Activated T-cell treated with anti-CD3 and anti-CD28 coated beads, Interleukin-2, amount 50 U/mL, for 48 hours (primary cell): ENCODE measurements at places on chromosomes 1 and 21.

GRCh38 chr1:65243491-65243890 is 65.9 kb upstream of the DNAJC6 start:
- DNase-seq = no peak

GRCh38 chr1:90795431-90795830 is 78.3 kb upstream of the BARHL2 start:
- no peak for DNase-seq

DNA sequence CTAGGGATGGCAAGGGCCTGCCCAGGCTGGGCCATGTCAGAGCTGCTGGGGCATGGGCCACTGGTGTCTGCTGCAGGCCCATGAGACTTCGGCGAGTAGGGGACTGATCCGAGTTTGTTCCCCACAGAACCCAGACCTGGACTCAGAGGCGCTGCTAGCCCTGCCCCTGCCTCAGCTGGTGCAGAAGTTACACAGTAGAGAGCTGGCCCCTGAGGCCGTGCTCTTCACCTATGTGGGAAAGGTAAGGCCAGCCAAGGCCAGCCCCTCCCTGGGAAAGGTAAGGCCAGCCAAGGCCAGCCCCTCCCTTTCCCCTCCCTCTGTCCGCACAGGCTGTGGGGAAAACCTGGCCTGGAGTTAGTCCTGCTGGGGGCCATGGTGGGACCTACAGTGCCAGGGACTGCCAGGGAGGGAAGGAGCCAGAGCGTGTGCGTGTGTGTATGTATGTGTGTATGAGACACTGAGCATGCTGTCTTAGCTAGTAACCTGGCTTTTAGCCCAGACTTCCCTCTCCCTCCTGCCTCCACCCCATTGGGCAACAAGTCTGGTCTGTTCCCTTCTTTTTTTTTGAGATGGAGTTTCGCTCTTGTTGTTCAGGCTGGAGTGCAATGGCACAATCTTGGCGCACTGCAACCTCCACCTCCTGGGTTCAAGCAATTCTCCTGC is 8.0 kb downstream of the FAAH start:
- no peak for DNase-seq

DNA sequence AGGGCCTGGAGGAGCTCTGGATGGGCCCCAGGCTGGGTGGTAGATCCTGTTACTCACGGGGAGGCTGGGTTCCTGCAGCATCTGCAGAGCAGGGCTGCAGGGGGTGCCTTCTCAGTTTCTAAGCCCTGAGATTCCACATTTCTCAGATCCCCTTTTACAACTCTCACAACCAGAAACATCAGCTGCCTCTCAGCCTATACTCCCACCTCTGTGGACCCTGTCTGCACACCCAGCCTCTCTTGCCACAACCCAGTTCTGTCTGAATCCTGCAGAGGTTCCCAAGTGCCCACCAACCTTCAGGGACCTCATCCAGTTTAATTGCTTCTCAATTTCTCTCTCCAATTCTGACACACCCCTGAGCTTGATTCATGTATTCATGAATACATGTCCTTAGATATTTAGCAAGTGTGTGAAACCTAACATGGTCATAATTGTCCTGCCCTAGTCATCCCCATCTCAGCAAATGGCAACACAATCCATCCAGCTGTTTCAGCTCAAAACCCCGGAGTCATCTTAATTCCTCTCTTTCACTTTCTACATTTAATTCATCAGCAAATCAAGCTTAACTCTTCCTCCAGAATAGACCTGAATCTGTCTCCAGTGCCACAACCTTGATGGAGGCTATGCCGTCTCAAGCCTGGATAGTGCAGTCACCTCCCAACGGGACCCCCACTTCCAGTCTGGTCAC is 57.0 kb upstream of the NEK2 start:
- DNase-seq = no peak

DNA sequence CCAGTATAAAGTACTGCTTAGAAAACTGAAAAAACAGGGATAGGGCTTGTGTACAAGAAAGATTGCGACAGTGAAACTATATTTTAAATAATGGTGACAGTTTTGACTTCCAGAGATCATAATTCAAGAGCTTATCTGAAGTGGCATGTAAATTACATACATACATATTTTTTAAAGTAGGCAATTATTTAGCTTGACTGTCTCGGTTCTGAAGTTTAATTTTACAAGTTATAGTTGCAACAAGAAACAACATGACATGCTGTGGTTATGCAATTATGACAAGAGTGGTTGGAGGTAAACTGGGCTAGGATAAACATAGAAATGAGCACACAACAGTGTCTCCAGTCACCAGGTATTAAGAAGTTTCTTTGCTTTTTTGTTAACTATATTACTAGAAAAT is 4.1 kb downstream of the C1orf21 start:
- DNase-seq = no peak

DNA sequence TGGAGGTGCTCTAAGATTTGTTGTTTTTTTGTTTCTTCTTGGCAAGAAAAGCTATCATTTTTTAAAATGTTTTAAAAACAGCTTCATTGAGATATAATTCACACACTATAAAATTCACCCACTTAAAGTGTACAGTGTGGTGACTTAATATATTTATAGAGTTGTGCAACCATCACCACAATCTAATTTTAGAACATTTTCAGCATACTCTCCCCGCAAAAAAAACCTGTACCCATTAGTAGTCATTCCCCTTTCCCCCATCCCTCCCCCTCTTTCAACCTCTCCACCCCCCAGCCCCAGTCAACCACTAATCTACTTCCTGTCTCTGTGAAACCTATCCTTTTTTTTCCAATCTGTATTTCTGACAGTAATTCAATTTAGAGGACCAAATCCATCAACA is 30.6 kb downstream of the ZC3H11B start:
- no peak for DNase-seq

DNA sequence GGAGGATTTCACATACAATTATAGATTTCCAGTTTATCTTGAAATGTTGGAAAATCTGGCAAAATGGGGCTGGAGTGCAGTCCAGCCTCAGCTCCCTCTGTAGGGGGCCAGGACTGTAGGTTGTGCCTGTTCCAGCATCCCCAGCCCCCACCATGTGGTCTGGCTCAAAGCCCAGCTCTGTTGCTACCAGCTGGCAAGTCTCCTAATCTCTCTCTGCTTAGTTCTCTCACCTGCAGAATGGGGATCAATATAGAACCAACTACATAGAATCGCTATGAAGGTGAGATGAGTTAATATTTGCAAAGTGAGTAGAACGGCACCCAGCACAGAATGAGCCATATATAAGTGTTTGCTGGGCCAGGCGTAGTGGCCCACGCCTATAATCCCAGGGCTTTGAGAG is 50.0 kb upstream of the TARDBP start:
- no peak for DNase-seq

- DNase-seq = no peak
Observed at GRCh38 chr1:164510435-164510834, 48.5 kb upstream of the PBX1 start.

DNA sequence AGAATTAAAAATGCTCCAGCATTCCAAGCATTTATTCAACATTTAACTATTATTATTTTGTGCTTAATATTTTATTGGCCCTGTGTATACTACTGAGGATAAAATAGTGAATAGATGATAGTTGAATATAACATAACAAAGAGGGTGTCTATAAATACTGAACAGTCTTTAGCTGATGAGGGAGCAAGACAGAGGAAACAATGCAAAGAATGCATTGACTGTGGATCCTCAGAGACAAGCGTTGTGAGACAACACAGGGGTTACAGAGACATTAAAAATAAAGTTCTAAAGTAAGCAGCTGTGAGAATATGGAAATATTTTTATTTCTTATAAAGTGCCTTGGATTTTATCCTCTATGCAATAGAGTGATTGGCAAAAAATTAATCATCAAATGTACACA is 1133.1 kb downstream of the PLA2G4A start:
- DNase-seq = no peak

- no peak for DNase-seq
Observed at GRCh38 chr1:61007534-61008364, 74.6 kb upstream of the NFIA start.

DNA sequence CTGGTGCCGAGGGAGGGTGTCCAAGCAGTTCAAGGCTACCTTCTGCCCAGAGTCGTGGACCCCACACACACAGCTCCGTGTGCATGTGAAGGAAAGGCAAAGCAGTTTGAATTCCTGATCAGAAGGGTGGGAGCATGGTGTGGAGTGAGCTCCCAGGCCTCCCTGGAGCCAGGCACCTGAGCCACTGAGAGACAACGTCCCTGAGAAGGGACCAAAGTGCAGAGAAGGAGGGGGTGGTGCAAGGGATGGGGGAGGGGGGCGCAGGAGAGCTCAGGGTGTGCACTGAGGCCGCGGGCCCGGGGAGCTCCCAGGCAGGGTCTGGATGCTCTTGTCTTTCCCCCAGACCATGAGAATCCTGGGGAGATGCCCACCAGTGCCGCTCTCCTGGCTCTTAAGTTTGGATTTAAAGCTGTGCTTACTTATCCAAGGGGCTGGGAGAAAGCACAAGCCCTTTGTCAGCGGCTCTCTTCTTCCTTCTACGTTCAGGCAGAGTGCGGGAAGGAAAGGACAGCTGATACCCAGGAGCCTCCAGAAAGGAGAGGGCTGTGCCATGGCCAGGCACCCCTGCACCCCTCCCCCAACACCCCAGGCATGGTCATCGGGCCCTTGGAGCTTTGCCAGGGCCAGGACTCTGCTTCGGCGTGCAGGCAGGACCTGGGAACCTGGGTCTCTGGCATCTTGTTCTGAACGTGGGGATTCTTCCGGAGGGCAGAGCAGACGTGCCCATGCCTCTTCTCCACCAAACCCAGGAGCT is 24.1 kb downstream of the ACTA1 start:
- DNase-seq = no peak

DNA sequence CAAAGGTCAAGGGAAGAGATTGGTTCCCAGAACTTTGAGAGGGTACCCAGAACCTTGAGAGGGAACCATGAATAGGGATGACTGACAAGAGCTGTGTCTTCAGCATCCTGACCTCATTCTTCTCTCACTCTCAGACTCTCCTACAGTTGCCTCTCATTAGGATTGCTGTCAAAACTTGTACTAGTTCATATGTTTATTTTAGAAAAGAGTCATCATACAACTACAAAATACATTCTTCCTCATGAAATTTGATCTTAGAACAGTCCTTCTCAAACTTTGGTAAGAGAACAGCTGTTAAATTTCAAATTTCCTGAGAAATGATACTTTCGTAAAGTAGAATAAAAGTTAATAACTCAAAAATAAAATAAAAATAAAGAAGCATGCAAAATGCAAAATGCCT is 161.4 kb upstream of the ZRANB2 start:
- no peak for DNase-seq

GRCh38 chr1:180218806-180219765 is 11.0 kb upstream of the LHX4 start:
- no peak for DNase-seq

- DNase-seq = no peak
Observed at GRCh38 chr1:148353461-148354283, 129.4 kb downstream of the PPIAL4G start.

GRCh38 chr21:31845151-31845729 is 27.6 kb upstream of the HUNK start:
- DNase-seq = no peak

DNA sequence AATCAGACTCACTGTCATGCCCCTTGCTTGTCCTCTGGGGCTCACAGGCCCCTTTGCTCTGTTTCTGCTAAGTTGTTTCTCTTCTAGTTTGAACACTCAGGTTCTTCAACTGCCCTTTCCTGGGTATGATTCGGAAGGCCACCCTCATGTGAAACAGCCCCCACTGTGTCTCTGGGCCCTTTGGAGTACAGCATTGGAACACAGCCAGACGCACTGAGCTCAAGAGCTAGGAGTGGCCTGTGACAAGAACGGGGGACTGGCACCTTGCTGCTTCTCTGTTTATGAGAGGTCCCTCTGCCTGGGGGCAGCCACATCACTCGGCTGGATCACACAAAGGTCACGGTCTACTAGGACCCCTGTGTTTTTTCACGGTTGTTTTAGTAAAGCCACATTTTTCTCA is 114.4 kb upstream of the ZC3H12A start:
- DNase-seq = no peak

GRCh38 chr21:33238146-33238545 is 8.4 kb downstream of the IFNAR2 start:
- peak; percentile 47 for DNase-seq

DNA sequence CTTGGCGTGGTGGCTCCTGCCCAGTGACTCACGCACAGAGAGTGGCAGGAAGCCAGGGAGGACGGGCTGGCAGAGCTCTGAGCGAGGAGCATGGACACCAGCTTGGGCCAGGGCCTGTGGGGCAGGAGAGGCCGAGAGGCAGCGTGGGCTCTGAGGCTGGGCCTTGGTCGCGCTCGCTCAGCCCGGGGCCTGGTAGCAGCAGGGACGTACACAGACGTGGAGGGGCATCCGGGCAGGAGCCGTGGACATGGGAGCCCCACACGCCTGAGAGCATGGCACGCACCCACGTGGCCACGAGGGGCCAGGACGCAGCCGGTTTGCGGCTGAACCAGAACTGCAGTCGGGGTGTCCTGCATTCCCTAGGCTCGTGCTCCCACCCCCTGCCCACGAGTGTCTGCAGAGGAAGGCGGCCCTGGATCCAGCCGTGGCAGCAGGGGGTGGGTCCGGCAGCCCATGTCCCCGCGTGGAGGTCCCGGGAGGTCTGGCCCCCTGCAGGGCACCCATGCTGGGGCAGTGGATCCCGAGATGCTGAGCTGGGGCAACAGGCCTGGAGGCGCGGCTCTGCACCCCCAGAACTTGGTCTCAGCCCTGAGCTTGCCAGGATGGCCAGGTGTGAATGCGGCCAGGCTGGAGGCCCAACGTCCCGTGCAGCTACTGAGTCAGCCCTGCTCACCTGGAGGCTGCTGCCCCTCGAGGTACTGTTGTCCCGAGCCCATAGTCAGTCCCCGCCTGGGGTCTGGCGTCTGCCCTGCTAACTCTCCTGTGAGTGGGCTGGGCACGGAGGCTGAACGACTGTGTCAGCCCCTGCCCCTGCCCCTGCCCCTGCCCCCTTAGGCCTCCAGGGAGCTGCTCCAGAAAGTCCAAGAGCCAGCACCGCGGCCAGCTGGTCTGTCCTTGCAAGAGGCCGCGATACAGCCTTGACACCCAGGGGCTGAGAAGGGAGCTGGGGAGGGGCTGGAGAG is 61.6 kb downstream of the SLX9 start:
- DNase-seq = no peak

- no peak for DNase-seq
Observed at GRCh38 chr1:48661726-48662463, 114.8 kb downstream of the BEND5 start.

GRCh38 chr1:91876040-91876470 is 9.9 kb downstream of the TGFBR3 start:
- peak; percentile 67 for DNase-seq

DNA sequence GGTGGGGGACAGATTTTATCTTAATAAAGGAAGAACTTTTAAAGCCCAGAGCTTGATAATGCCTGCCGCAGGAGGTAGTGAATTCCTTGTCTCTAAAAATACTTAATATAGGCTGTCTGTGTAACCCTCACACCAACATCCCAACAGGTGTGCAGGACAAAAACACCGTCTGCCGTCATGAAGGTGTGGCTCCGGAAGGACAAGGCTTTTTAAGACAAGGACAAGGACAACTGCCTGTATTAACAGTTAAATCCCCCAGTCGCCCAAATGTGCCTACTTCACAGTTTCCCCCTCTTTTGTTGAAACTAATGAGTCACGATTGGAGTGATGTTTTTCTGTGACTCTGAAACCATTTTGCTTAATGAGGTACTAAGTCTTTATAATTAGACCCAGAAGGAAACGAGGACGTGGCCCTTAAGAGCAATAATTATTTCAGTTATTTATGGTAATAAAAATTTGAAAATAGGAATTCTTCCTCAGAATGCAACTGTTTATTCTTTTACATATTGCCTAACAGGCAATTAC is 27.3 kb upstream of the SPATA6 start:
- no peak for DNase-seq
